ENCODE measurements at places on chromosomes 2 and 18.

GRCh38 chr2:191847764-191848163 is 876 bp upstream of the CAVIN2 start:
- DNase-seq = no peak

GRCh38 chr18:31356025-31356424 is 20.6 kb upstream of the DSG4 start:
- DNase-seq = no peak

DNA sequence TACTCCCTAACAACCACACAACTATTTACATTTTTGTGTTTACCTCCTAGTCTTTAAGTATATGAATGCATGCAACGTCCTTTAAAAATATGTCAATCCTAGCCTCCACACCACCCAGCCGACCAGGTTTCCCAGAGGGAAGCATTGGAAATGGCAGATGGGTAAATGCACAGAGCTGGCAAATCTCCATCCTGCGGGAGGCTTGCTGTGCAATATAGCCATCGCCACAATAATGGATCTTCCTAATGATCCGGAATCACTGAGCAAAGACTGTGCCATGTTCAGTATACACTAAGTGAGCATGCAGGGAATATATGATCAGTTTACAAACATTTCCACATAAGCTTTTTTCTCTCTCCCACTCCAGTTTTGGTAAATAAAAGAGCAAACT is 131.8 kb downstream of the NEDD4L start:
- DNase-seq = no peak

- no peak for DNase-seq
Measured at GRCh38 chr2:12107939-12108338, 361.5 kb downstream of the LPIN1 start.
